H4 (cell line): ENCODE measurements at places on chromosomes 7 and 10. TPM values are rescaled to one million over a fixed set of nuclear protein-coding genes. Genes with fewer than 3 reads are reported as not detected.

DNA sequence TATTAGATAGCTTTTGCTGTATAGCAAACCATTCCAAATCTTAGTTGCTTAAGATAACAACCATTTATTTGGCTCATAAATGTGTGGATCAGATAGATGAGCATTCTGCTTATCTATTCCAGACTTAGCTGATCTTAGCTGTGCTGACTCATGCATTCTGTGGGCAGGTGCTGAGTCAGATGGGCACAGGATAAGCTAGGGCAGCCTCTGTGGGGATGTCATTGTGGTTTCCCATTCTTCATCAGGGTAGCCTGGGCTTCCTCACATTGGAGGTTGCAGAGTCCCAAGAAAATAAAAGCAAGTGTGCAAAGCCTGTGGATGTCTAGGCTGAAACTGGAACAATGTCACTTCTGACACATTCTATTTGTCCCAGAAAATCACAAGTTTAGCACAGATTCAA lies 917.0 kb downstream of the TYW1 start:
- DNase-seq: peak; percentile 47

GRCh38 chr10:124736491-124737136 lies 7.6 kb downstream of the FAM53B start:
- DNase-seq: no peak

- peak; percentile 16 for DNase-seq
Measured at GRCh38 chr7:81846398-81846797, 76.6 kb upstream of the HGF start.

DNA sequence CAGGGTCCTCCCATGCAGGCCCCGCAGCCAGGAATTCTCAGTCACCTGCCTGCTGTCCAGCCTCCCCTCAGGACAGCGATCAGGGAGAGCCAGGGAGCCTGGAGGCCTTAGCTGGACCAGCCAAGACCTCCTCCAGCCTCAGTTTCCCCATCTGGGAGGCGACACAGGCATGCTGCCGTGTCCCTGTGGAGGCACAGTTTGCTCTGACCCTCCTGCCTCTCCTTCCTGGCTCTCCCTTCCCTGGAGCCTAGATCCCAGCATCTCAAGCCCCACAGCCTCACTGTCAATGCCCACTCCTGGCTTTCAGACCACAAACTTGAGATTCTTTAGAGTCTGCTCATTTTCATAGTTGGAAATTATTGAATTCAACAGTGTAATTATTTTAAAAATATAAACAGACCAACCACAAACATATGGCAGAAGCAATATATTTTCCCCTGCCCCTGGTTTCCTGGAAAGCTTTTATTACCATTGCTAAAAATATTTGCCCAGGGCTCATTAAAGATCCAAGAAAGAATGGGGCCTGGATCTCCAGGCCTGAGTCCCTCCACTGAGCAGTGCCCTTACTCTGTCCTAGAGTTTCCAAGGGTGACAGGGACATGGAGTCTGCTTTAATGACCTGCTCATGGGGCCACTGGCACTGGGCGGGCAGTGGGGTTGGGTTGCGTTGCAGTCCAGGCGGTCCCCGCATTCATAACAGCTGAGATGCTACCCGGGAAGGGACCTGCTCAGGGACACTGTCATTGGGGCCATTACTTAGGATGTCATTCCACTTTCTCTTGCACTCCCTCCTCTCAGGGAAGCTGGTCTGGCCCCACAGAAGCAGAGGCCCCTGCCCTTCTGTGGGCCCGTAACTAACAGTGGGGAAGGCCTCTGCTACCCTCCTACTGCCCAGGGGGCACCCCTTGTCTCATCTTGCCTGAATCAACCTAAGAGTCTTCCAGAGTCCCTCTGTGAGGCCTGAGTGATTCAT lies 81.6 kb upstream of the CHST15 start:
- DNase-seq: no peak

DNA sequence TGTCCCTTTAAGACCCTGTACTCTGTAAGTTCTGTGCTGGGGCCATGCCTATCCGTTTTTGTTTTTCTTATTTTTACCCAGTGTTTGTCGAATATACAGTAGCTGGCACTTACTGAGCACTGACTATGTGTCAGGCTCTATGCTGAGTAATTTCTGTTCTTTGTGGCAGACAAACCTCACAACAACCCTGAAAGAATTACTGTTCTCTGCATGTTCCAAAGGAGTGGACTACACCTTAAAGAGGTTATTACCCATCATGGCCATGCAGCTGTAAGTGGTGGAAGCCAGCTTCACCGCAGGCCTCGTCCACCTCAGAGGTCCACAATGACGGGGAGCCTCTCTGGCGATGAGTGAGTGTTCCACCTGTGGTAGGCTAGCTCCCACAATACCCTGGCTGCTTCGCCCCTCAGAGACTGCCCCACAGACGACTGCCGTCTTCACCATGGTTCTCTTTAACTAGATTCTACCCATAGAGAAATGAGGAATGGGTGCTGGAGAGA lies 30.1 kb upstream of the RBM20 start:
- no peak for DNase-seq

DNA sequence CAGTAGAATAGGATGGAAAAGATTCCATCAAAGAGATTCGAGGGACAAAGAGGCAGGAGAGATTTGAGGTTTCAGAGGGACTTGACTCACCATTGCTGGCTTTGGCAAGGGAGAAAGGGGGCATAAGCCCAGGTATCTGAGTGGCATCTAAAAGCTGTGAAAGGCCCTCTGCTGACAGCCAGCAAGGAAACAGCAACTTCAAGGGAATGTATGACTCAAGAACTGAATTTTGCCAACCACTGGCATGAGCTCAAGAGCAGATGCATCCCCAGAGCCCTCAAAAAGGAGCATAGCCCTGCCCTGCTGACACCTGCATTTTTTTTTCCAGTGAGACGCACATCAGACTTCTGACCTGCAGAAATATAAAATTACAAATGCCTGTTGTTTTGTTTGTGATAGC lies 19.6 kb upstream of the ADAM12 start:
- DNase-seq: peak; percentile 23

DNA sequence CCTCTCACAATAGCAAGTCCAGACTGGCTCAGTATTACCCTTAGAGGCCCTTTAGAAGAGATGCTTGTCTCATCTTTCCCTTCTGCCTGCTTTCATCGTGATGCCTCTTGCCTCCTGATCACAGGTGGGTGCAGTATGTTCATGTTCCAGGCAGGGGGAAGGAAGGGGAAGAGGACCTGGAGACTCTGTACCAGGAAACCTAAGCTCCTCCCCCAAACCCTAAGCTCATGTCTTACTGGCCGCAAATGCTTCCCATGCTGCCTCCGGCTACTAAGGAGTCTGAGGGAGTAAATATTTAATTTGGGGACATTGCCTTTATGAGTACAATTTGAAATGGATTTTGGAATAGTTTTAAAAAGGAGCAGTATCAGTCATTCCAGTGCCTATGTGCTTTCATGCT lies 192.6 kb downstream of the CDCA7L start:
- DNase-seq: no peak

Gene WNT8B
- total RNA-seq: not detected in 2 replicates

Gene TACR2
- total RNA-seq: not detected in 2 replicates

DNA sequence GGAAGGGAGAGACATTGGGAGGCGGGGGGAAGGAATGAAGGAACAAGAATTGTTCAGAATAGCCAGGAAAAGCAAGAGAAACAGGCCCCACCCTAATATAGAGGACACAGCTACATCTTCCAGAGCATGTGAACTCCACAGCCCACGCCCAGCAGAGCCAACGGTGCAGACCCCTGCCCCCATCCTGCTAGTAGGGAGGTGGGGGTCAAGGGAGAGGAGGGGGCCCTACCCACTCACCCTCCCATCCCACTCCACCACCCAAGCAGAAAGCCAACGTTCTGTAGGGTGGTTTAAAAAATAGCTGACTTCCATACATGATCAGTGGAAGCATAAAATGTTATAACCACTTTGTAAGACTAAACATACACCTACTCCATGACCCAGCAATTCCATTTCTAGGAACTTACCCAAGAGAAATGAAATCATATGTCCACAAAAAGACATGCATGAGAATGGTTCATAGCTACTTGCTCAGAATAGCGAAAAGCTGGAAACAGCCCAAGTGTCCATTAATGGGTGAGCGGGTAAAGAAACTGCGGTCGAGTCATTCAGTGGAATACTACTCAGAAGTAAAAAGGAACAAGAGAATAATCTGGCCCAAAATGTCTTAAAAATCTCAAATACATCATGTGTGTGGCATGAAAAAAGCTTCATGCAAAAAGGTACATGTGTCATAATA lies 31.8 kb downstream of the CTBP2 start:
- no peak for DNase-seq

- no peak for DNase-seq
Measured at GRCh38 chr7:44622342-44623151, 16.1 kb downstream of the OGDH start.

DNA sequence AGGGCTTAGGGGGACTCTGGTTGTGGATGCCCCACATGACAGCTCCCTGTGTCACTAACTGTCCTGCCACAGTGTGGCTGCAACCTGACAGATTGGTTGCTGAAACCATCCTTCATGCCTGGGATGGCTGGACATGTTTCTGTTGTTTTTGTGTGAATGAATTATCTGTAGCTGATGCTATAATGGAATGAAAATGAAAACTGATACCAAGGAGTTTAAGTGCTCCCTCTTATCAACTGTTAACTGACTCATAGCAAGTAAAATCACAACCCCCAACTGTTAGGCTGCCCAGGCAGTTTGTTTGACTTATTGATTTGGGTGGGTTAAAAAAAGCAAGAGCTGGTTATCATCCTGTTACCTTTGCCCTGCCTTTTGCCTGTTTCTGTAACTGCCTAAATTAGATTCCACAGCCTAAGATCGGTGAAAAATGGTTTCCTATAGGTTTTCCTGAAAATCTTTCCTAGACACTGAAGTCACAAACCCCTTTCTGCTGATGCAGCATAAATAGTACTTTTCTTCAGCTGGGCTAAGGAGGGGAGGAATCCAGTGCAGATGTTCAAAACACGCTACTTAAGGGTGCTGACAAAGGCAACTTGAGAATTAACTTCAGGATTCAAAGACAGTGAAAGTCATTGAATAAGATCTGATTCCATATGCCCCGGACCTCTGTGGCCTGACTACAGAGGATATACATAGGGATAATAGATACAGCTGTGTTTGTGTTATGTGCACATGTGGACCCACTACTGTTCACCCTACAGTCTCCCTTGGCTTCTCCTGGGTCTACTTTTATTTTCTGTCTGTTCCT lies 5.7 kb downstream of the FRAT2 start:
- DNase-seq: no peak

Gene CHST15
- 4.0 and 6.8 TPM in 2 replicates for total RNA-seq
